ENCODE measurements at places on chromosomes 2 and 18. TPM values are rescaled to one million over a fixed set of nuclear protein-coding genes. Genes with fewer than 3 reads are reported as not detected.

Gene ARMC9
- 4.4 TPM for total RNA-seq

Gene PAIP2B
- total RNA-seq = 3.1 TPM

Gene TRABD2A
- total RNA-seq = 1.4 TPM

Gene GALR1
- not detected for total RNA-seq

Gene FAM110C
- total RNA-seq = 16.2 TPM

Gene ALS2
- 35.2 TPM for total RNA-seq

Gene EGR4
- not detected for total RNA-seq

Gene RTP5
- not detected for total RNA-seq

Gene RAMP1
- total RNA-seq = 0.34 TPM

Gene SPP2
- total RNA-seq = not detected

Gene CHPF
- 201 TPM for total RNA-seq

Gene DYNAP
- not detected for total RNA-seq

Gene ILKAP
- total RNA-seq = 23.6 TPM

Gene MAPK4
- total RNA-seq = under 0.01 TPM

Gene MATN3
- total RNA-seq = 0.34 TPM

Gene IL36B
- under 0.01 TPM for total RNA-seq

Gene ANKRD30BL
- total RNA-seq = not detected

Gene PID1
- 3.3 TPM for total RNA-seq

Gene WDR35
- total RNA-seq = 6.5 TPM

Gene CCBE1
- total RNA-seq = 0.28 TPM

Gene KIF5C
- under 0.01 TPM for total RNA-seq

Gene CFAP65
- total RNA-seq = not detected

Gene DNPEP
- 59.5 TPM for total RNA-seq

Gene KYNU
- 61.0 TPM for total RNA-seq

Data from nasal cavity respiratory epithelium epithelial cell of viscerocranial mucosa (primary cell).